ENCODE measurements at places on chromosomes 7 and 10.

DNA sequence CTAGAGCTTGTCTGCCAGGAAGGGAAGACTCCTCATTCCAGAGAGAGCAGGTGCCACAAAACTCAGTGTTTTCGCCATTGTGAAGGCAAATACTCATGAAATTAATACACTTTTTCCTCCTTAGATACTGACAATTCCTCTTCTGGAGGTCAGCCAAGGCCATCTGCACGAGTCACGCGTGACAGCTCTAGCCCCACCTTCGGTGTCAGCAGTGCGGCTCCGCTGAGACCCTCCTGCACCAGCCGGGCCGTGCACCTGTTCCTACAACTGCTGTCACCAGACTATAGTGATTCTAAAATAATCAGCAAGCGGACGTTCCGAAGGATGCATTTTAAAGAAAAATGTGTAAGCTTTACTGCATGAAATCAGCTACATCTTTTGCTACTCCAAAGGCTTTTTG, 127.7 kb downstream of the DIP2C start:
- DNase-seq, result no peak

- peak; percentile 29 for DNase-seq
Observed at GRCh38 chr7:23249486-23249885, 2.9 kb downstream of the GPNMB start.

GRCh38 chr10:93595378-93596161, 5.5 kb downstream of the RBP4 start:
- no peak for DNase-seq

DNA sequence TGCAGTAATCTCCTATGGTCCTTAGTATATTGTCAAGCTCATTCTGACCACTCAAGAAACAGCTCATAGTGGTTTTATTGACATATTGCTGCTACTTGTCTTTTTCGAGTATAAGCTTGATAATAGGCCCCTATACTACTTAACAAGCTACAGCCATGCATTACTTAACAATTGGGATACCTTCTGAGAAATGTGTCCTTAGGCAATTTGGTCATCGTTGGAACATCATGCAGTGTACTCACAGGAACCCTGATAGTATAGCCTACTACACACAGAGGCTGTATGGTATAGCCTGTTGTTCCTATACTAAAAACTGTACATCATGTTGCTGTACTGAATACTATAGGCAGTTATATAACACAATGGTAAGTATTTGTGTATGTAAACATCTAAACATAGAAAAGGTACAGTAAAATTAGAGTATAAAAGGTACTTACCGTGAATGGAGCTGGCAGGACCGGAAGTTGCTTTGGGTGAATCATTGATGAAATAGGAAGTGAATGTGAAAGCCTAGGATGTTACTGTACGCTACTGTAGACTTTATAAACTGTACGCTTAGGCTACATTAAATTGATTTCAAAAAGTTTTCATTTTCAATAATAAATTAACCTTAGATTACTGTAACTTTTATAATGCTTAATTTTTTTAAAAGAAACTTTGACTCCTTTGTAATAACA, 160.9 kb downstream of the LRRC4 start:
- no peak for DNase-seq

GRCh38 chr10:96334616-96335526, 23.9 kb downstream of the OPALIN start:
- DNase-seq, result peak; percentile 21

- DNase-seq, result no peak
Observed at GRCh38 chr10:42954766-42955492, 121.9 kb upstream of the RET start.

DNA sequence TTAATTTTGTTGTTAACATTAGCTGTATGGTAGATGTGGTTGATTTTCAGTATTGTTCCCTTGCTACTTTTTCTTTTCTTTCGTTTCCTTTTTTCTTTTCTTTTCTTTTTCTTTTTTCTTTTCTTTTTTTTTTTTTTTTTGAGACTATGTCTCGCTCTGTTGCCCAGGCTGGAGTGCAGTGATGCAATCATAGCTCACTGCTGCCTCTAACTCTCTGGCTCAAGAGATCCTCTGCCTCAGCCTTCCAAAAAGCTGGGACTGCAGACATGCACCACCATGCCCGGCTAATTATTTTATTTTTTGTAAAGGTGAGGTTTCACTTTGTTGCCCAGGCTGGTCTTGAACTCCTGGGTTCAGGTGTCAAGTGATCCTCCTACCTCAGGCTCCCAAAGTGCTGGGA, 14.4 kb downstream of the SLC26A3 start:
- DNase-seq, result no peak

GRCh38 chr7:54330216-54330800, 211.9 kb upstream of the VSTM2A start:
- no peak for DNase-seq

DNA sequence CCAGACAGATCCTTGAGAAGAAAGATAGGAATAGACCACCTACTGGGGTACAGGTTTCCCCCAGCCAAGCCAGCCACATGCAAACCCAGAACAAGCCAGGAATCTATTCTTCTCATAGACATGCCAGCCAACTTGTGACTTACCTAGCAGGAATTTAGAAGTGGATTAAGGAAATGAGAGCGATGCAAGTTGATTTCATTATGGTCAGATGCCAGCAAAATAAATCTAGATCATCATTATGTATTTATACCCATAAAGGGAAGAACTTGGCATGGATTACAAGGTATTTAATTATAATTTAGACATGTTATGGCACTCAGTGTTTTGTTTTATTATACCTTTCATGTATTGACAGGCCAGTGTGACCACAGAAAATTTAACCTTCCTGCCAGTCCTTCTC, 32.8 kb downstream of the SLC35G1 start:
- peak; percentile 11 for DNase-seq

DNA sequence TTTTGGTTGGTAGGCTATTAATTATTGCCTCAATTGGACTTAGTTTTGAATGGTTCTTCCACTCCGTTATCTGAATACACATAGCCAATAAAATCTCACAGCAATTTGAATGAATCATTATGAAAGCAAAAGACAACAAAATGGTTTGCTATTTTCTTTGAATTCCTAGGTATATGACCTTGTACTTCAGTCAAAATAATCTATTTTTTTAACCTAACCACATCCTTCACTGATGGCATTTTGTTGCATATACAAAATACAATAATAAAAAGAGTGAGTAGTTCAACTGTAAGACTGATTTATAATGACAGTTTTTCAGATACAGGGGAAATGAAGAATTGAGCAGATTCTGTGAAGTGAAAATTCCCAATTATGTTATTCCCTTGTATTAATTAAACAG, 433.1 kb downstream of the HTR7 start:
- peak; percentile 52 for DNase-seq

DNA sequence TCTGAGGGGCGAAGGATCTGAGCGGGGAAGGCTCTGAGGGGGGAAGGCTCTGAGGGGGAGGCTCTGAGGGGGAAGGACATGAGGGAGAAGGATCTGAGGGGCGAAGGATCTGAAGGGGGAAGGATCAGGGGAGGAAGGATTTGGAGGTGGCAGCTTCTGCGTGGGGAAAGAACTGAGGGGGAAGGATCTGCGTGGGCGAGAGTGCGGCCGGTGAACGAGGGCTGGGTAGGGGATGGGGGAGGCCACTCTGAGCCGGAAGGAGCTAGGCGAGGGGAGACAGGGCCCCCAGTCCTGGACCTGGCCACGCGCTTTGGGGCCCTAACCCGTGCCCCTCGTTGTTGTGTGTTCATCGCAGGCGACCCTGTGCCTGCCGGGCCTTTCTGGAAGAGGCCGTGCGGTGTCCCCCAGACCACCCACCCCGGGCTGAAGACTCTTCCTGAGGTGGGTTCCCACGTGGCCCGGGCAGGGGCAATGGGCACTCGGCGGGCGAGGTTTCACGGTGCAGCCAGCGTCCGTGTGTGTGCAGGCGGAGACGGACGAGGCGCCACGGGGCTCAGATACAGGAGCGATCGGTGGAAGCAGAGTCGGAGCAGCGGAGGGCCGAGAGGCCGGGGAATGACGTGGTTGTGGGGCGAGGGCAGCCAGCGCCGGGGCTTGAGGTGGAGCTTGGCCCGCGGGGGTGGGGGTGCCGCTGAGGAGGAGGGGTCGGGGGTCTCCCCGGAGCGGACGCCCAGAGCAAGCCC, 2.0 kb downstream of the CALY start:
- no peak for DNase-seq

All from LHCN-M2 (cell line).